ENCODE measurements at places on chromosomes 2 and 18. TPM values are rescaled to one million over a fixed set of nuclear protein-coding genes. Genes with fewer than 3 reads are reported as not detected.

DNA sequence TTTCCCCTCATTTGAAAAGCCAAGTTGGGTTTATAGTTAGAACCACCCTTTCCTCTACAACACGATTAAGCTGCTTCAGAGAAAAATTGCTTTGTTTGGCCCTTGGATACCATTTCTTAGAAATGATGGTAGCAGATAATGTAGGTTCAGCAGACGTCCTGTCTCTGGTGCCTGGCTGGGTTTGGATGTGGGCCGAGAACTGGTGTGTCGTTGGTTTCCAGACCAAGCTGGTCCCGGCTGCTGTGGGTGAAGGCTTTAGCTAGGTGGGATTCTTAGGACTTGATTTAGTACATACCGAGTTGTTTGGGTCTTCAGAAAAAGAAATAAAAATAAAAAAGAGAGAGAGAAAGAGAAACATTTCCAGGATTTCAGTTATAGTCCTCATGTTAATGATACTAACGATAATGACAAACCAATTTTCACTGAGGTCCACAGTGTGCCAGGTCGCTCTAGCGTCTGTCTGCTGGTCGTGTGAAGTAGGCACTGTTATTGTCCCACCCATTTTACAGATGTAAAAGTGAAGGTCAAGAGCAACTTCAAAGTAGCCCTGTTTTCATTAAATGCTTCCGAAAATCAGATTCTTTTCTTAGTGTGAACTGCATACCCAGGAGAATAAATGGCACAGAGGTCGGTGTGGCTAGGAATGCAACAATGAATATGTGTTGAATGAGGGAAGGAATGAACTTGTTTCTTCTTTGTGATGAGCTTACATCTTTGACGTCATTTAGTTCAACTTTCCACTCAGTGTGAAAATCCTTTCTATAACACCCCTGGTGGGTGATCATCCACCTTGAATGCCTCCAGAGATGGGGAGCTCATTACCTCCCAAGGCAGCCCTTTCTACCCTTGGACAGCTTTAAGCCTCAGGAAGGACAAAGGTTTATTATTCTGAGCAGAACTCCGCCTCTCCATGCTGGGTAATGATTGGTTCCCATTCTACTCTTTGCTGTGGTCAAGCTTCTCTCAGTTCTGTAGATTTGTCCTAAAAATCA is 115.9 kb downstream of the INHBB start:
- H3K36me3 ChIP-seq, result no peaks in the 10 kb centered on the region
- no peak for DNase-seq
- no peaks in the 10 kb centered on the region for H3K4me1 ChIP-seq
- H3K4me3 ChIP-seq, result no peak overlapping the region
- H3K27me3 ChIP-seq, result no peaks in the 10 kb centered on the region
- no peak overlapping the region for H3K27ac ChIP-seq

GRCh38 chr18:32333781-32334180 is 136.9 kb downstream of the GAREM1 start:
- H3K27me3 ChIP-seq, result no peaks in the 10 kb centered on the region
- H3K4me3 ChIP-seq, result no peak overlapping the region
- H3K36me3 ChIP-seq, result no peaks in the 10 kb centered on the region
- DNase-seq, result peak; percentile 18
- peaks cover 8% of the 10 kb centered on the region for H3K4me1 ChIP-seq

- H3K27ac ChIP-seq, result peak overlapping the region; percentile 59
- H3K4me3 ChIP-seq, result no peak overlapping the region
- no peak for DNase-seq
- no peaks in the 10 kb centered on the region for H3K27me3 ChIP-seq
- H3K36me3 ChIP-seq, result no peaks in the 10 kb centered on the region
- peaks cover 21% of the 10 kb centered on the region for H3K4me1 ChIP-seq
Measured at GRCh38 chr2:237297421-237298150, 116.4 kb downstream of the COL6A3 start.

- no peak for DNase-seq
- H3K27ac ChIP-seq, result no peak overlapping the region
- H3K27me3 ChIP-seq, result no peaks in the 10 kb centered on the region
- no peak overlapping the region for H3K4me3 ChIP-seq
- peaks cover 4% of the 10 kb centered on the region for H3K4me1 ChIP-seq
Measured at GRCh38 chr2:196249860-196250259, 78.5 kb upstream of the STK17B start.

DNA sequence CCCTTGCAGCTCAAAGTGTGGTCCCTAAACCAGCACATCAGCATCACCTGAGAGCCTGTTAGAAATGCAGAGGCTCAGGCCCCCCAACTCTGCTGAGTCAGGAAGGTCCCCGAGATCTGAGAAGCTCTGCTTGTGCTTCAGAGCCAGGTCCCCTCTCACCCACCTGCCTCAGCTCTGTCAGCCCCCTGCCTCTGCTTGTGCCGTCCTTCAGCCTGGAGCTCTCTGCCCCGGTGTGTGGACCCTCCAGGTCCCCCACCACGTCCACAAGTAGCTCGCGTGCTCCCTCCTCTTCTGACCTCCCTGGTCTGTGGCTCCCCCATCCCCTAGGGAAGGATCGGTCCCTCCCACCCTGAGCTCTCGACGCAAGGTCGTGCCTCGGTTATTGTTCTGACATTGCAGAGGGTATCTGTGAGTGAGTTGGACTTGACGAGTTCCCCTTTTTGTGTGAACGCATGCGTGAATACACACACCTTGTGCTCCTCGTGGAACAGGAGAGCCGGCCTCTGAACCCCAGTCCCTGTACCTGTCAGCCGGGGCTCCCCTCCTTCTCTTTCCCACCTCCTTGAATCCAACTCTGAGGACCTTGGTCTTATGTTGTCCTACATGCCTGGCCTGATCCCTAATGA is 75.5 kb upstream of the TAF1B start:
- no peaks in the 10 kb centered on the region for H3K27me3 ChIP-seq
- peak overlapping the region; percentile 53 for H3K27ac ChIP-seq
- H3K36me3 ChIP-seq, result no peaks in the 10 kb centered on the region
- peaks cover 34% of the 10 kb centered on the region for H3K4me1 ChIP-seq
- no peak overlapping the region for H3K4me3 ChIP-seq

DNA sequence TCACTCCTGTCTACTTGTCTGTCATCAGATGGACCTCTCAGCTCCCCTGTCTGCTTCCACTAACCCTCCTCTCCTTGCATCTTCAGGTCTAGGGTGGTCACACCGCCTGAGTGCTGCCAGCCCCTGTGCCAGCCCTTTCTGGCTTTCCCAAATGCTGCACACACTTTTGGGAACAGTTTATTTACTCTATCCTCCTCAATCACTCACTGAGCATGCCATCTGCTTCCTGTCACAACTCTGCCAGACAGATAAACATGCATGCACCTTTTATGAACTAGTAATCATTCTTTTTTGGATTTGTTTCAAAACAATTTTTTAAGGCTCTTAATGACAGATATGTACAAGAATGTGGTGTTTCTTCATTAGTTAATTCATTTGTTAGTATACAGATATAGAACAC is 56.3 kb upstream of the CCDC195 start:
- DNase-seq, result no peak
- no peaks in the 10 kb centered on the region for H3K4me1 ChIP-seq
- H3K36me3 ChIP-seq, result no peaks in the 10 kb centered on the region
- H3K4me3 ChIP-seq, result no peak overlapping the region

DNA sequence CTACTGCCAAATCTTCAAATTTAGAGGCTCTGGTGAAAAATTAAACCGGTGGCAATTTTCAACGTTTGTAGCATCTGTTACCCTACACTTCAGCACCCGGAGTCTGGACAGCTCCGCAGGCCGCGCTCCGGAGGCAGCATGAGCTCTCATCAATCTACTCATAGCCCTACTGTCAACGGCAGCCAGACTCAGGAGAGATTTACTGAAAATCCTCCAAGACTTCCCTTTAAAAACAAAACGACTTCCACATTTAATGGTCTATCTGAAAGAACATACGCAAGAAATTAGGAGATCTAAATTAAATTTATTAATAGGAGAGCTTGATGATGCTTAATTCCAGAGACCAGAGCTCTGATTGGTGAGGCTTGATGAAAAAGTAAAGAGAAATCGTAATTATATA is 970 bp upstream of the ADCYAP1 start:
- H3K36me3 ChIP-seq, result no peaks in the 10 kb centered on the region
- peaks cover 75% of the 10 kb centered on the region for H3K27me3 ChIP-seq
- H3K4me1 ChIP-seq, result peaks cover 9% of the 10 kb centered on the region
- H3K27ac ChIP-seq, result no peak overlapping the region

- peak; percentile 77 for DNase-seq
- peak overlapping the region; percentile 82 for H3K27ac ChIP-seq
- H3K27me3 ChIP-seq, result no peaks in the 10 kb centered on the region
- H3K4me1 ChIP-seq, result peaks cover 38% of the 10 kb centered on the region
Measured at GRCh38 chr2:19738707-19739106, 163.1 kb downstream of the TTC32 start.

DNA sequence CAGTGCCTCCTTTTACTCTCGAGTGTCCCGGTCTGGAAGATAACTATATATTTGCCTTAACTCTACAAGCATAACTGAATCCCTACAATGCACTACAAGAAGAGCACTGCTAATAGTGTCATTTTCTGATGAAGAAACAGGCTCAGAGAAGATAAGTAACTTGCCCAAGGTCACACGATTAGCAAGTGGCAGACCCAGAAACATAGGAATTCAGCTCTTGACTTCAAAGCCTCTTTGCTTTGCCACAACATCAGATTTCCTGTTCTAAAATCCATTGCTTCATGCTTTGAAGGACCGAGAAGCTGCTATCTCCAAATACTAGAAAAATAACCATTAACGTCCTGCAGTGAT is 65.6 kb downstream of the HS1BP3 start:
- DNase-seq, result no peak
- H3K4me3 ChIP-seq, result no peak overlapping the region
- peaks cover 29% of the 10 kb centered on the region for H3K4me1 ChIP-seq

DNA sequence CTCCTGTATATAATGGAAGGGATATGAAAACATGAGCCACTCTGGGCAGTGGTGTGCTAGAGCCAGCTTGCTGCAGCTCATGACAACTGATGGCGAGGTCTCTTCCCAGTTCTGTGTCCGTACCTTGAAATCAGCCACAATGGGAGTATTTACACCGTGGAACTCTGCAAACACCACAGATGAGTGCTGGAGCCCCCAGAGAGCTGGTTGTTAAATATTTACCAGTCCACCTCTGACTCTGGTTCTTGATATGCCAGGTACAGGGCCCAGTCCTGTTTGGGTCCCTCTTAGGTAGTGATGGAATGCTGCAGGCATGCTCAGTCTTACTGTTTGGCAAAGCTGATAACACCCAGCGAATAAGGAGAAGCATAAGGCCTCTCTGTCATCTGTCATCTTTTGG is 116.1 kb upstream of the GLI2 start:
- DNase-seq, result no peak
- no peak overlapping the region for H3K27ac ChIP-seq
- no peaks in the 10 kb centered on the region for H3K27me3 ChIP-seq
- no peaks in the 10 kb centered on the region for H3K36me3 ChIP-seq

DNA sequence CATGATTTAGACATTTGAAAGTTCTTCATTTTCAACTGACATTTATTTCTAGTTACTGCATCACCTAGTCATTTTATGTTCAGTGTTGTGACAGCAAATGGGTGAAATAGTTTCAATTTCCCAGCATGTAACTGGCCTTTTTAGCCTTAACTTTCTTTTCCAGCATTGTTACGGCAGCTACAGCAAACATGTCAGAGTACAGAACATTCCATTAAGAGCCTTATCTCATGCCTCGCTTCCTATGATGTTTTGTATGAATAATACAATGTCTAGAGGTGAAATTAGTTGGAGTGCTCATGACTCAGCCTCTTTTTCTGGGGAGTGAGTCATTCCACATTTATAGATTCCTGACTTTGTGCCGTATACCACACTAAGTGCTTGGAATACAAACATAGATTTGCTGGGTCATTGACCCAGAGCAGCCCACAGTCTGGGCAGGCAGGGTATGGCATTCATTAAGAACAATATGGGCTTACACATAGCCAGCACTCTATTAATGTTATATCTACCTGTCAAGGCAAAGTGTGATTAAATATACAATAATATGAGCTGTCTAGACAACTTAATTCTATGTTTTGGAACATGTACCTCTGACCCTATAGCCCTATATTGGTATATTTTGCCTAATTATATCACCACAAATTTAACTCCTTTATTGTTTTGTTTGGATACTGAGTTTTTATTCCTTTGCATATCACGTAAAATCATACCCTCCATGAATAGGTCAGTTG is 72.2 kb downstream of the MAP2 start:
- H3K27me3 ChIP-seq, result no peaks in the 10 kb centered on the region
- H3K4me3 ChIP-seq, result no peak overlapping the region
- H3K4me1 ChIP-seq, result no peaks in the 10 kb centered on the region
- H3K27ac ChIP-seq, result peak overlapping the region; percentile 79
- DNase-seq, result no peak

- peaks cover 6% of the 10 kb centered on the region for H3K4me1 ChIP-seq
- peaks cover 55% of the 10 kb centered on the region for H3K27me3 ChIP-seq
- H3K27ac ChIP-seq, result no peak within 1 kb of the TSS
- no peak within 1 kb of the TSS for H3K4me3 ChIP-seq
- no peaks in the 10 kb centered on the region for H3K36me3 ChIP-seq
Measured at GRCh38 chr2:216371721-216372702, at the start of gene MARCHF4. Gene MARCHF4, minus strand, starts transcription at chr2:216372483. Its CDS starts 2,223 bp downstream, at chr2:216370260.

GRCh38 chr2:119786295-119786694 is 26.6 kb downstream of the PTPN4 start:
- H3K27me3 ChIP-seq, result no peaks in the 10 kb centered on the region
- no peak overlapping the region for H3K4me3 ChIP-seq
- H3K4me1 ChIP-seq, result no peaks in the 10 kb centered on the region
- DNase-seq, result no peak
- H3K36me3 ChIP-seq, result no peaks in the 10 kb centered on the region
- no peak overlapping the region for H3K27ac ChIP-seq

DNA sequence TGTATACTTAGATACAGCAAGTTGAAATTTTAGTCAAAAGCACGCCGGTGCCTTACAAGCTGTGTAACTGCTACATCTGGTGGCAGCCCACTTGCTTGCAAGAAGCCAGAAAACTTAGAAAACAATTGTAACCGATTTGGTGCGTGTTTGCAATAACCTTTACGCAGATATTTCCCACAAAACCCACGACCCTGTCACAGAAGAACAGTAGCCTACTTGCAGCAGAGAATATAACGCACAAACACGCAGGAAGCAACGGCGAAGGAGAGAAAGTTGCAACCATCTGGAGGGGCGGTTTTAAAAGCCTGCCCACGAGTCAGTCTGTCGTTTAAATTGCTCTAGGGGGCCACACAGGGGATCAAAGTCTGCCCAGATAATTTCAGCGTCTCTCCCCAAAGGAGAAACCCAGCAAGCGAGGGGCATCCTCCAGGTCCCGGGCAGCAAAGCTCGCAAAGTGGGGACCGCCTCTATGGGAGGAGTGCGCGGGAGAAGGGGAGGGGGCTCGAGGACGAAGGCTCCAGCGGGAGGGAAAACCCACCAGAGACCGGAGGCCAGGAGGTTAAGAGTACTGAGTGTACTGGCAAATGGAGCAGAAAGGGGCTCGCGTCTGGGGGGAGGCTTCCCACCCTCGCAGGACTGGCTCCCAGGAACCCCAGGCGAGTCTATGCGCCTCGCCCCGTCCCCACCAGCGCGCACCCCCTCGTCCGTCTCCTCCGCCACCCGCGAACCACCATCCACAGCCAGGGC is 1.1 kb downstream of the TLK1 start:
- H3K27ac ChIP-seq, result peak overlapping the region; percentile 98
- no peaks in the 10 kb centered on the region for H3K36me3 ChIP-seq
- H3K4me3 ChIP-seq, result peak overlapping the region; percentile 94
- no peaks in the 10 kb centered on the region for H3K27me3 ChIP-seq
- peaks cover 32% of the 10 kb centered on the region for H3K4me1 ChIP-seq
- DNase-seq, result peak; percentile 11

GRCh38 chr2:220446106-220446712 is 818.8 kb downstream of the SLC4A3 start:
- H3K36me3 ChIP-seq, result no peaks in the 10 kb centered on the region
- no peak overlapping the region for H3K4me3 ChIP-seq
- H3K27ac ChIP-seq, result no peak overlapping the region
- no peak for DNase-seq

Gene KATNAL2
- 0.27 TPM for total RNA-seq

Gene ZAP70
- 0.25 TPM for total RNA-seq

Gene POTEI
- total RNA-seq, result not detected

Gene LINC00305
- total RNA-seq, result not detected

Gene TEKT4
- not detected for total RNA-seq

Gene ACTR1B
- total RNA-seq, result 56.4 TPM

All from gastrocnemius medialis (tissue), 4 donors.